ENCODE measurements at places on chromosomes 12 and 14.
A peak's percentile ranks its signal among the peaks of the same experiment; 100 is the strongest.

DNA sequence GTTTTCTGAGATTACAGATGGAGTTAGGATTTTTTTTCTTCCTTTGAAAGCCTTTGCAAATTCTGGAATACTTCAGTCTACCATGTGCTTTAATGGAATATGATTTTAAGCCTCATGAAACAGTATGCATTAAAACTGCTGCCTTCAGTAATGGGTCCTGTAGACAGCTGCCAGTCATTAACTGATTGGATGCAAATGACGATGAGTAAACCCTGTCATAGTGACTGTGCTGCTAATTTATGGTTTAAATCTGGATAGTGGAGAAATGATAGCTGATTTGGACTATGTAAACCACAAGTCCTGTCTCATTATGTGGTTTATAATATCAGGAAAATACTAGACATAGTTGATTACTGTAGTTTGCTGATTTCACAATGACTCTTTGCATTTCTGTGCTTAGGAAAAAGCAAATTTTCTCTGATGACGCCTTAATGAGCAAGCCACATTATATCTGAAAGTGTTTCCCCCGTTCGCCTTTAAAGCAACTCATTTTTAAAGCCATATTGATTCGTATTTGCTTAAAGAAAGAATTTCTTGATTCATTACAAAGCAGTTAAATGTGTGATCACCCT lies 217.6 kb downstream of the TMTC2 start:
- DNase-seq: no peak

DNA sequence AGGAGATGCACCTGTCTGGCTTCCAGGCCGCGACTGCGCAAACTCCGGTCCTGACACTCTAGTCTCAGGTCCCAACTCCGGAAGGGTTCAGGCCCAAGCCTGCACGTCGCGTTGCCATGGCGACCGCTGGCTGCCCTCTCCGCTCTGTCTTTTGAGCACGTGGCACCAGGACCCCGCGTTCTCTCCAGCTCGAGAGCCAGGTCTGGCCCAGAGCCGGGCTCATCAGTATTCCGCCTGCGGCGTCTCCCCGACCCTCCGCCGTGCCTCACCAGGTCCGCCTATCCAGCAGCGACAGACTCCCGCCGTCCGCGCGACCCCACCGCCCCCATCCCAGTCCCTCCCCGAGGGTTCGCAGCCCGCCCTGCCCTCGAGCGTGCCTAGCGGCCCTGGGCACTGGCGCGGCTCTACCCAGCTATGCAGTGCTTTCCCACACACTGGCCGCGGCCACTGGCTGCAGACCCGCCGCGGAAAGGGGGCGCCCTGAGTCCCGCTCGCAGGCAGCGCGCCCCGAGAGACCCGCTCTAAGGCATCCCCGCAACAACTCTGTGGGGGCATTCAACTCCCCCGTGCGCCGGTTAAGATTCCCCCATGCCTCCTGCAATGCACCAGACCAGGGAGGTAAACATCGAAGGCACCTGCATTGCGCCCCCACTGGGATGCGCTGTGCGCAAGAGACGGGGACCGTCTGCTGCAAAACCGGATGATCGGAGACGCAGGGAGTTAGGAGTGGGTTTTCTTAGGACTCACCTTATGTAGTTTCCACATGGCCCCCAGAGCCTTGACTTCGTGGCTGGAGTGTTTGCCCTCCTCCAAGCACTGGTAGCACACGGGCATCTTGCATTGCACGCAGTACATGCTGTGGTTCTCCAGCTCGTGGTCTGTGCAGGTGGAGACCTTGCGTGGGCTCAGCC lies 1.3 kb downstream of the TRIM9 start:
- DNase-seq: peak; percentile 57

DNA sequence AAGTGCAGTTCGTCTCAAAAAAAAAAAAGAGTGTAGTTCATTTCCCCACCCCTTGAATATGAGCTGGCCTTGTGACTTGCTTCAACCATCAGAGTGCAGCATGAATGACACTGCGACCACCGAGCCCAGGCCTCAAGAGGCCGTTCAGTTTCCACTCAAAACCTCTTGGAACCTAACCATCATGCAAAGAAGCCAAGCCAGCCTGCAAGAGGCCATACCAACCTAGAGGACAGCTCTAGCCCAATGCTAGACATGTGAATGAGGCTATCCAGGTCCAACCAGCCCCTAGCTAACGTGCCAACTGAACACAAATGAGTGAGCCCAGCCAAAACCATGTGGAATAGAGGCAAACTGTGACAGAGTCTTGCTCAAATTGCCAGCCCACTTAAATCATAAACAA lies 29.7 kb downstream of the R3HDM2 start:
- no peak for DNase-seq

GRCh38 chr12:6547987-6548386 lies 7.9 kb downstream of the IFFO1 start:
- no peak for DNase-seq

Data from nephron progenitor cell (in vitro differentiated cells).